ENCODE measurements at places on chromosomes 16 and 17.

DNA sequence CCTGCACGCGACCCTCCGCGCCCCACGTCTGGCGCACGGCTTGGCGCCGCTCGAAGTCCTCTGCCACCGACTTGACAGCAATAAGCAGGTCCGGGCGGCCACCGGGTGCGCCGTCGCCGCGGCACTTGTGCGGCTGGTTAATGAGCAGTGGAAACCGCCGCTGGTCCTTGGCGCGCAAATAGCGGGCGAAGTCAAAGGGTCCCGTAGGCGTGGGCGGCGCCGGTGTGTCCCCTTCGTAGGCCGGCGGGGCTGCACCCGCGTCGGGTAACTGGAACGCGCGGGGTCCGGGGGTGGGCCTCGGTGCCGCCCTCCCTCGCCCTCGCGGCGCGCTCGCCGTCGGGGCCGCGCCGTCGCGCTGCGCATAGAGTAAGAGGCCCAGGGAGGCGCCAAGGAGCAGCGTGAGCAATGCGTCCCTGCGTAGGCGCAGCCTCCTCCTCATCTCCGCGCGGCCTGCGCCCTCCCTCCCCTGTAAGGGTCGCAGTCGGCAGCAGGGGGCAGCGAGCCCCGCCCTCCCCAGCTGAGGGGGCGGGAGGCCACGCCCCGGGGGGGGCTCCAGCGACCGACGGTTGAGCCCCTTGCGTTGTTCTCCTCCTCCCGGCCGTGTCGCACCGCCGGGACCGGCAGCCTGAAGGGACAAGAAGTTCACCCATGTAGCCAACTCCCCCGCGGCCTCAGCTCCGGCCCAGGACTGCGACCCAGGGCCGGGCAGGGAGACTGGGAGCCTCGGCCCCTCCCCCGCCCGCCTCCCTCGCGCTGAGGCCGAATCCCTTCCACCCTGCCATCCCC lies 558 bp downstream of the B3GNT9 start:
- DNase-seq, result no peak

GRCh38 chr17:77107506-77108433 lies 33.0 kb upstream of the SEC14L1 start:
- DNase-seq, result no peak

GRCh38 chr17:47120521-47121095 lies 68.5 kb downstream of the CDC27 start:
- DNase-seq, result no peak

DNA sequence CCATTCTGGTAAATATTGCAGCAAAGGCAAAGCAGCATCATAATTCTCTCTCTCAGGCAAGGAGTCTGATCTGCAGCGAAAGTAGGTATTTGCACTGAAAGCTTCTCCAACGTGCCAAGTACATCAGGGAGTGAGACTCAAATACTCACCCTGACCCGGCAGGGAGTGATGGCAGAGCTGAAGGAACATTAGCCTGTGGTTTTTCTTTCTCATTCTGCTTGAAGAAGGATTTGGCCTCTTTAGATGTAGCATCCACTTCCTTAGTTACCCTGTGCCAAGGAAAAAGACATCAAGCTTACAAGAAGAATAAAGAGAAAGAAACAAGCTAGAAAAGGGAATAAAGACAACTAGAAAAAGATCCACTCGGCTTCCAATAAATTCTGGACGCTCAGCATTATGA lies 38.4 kb downstream of the CFDP1 start:
- DNase-seq, result no peak

DNA sequence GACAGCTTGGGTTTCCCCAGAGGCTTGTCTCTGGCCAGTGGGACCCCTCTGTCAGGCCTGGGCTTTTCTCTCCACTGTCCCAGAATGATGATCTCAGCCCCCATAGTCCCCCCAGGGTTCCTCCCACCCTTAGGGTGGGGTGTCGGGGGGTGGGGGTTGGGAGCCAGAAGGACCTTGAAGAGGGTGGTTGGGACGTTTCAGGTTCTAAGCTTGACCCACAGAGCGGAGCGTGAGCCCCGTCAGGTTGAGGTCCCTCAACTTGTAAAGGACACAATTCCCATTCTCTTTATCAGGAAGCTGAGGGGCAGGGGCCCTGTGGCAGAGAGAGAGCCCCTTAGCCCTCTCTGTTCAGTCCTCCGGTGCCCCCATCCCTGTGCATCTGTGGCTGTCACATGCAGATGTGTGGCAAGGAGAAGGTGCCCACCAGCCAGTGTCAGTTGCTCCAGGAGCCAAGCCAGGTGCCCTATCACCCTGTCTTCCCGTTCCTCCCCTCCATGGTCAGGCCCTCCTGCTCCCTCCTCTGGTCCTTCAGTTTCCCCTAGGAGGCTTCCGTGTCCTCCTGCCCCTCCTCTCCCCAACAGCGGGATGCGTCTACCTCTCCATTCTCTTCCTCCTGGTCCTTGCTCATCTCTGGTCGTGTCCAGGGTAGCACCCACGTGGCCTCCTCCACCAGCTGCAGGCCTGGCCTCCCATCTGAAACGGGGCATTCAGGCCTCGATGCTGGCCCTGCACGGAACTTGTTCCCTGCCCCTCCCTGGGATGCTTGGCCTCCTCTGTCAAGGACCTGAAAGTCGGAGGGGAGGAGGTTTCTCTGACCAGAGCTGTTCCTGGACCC lies 1.5 kb upstream of the NTN3 start:
- no peak for DNase-seq

GRCh38 chr16:83717308-83717707 lies 90.5 kb upstream of the HSBP1 start:
- DNase-seq, result no peak

- DNase-seq, result no peak
Measured at GRCh38 chr16:55179852-55180585, 144.0 kb upstream of the IRX6 start.

GRCh38 chr17:48013876-48014594 lies 23.6 kb downstream of the COPZ2 start:
- DNase-seq, result no peak

DNA sequence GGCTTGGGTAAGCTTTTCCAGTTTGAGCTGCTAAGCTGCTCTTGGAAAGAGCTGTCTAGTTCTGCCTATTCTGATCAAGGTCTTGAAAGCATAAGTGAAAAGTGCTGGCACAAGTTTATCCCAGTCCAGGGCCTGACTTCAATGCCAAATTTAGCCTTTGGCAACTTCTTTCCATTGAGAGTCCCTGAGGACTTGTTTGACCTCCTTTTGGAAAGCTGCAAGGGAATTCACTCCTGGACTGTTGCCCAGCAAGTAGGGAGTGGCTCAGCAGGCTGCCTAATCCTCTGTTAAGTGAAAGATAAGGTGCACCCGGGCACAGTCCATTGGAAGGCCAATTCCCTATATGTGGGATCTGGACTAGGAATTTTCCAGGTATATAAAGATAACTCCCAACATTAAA lies 16.0 kb upstream of the TANC2 start:
- DNase-seq, result peak; percentile 11

DNA sequence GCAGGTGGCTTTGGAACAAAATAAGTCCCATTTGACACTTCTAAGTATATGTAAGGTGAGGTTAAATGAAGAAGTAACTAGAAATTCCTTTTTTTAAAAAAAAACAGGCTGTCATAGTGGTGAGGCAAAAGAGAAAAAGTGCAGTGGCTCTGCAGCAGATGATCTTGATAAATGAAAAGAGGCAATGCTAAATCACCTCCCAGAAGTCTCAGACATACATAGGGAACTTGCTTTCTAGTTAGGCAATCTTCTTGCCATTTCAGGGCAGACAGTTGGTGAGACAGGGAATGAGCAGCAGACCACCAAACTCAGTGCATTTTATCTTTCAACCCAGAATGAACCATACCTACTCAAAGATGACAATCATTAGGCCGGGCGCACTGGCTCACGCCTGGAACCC lies 90.8 kb downstream of the MYO1D start:
- no peak for DNase-seq

- DNase-seq, result no peak
Measured at GRCh38 chr17:7707446-7707845, 2.4 kb downstream of the EFNB3 start.

DNA sequence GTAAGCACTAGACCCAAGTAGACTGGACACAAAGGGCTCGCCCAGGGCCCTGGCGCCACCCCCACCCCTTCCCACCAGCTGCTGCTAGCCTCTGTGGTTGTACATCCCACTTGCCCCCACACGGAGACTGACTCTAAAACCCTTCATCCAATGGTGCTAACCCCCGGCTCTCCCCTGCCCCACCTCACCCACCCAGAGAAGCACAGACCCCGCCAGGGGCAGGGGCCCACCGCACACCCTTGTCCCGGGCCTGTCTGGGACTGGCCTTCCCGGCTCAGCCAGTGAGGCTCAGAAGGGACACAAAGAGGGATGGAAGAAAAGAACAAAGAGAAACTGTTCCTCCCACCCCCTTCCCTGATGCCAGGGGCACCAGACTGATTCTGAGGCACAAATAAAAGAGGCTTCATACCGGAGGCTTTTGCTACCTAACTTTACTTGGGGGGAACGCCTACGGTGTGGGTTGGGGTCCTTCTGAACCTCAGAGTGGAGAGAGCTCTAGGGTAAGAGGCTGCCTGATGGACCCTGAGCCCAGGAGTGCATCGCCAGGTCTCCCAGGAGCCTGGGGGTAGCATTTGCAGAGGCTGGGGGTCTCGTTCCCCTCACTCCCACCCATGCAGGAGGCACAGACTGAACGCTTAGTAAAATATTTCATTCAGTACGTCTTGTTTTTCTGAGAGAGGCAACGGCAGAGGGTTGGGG lies 8.2 kb downstream of the CORO6 start:
- no peak for DNase-seq

DNA sequence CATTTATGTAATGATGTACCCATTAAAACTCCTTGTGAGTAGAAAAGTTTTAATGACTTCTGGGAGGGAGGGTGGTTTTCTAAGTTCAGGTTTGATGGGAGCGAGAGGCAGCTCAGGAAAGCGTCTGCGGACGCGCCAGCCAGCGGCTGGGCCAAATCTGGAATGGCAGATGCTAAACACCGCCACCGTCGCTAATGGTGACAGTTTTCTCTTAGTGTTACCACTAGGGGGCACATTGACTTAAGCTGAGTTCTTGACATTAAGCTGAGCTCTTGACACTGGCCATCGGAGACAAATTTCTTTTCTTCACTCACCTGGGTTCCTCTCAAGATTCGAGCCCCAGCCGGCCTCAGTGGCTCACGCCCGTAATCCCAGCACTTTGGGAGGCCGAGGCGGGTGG lies 6.7 kb downstream of the TRPV1 start:
- DNase-seq, result no peak

DNA sequence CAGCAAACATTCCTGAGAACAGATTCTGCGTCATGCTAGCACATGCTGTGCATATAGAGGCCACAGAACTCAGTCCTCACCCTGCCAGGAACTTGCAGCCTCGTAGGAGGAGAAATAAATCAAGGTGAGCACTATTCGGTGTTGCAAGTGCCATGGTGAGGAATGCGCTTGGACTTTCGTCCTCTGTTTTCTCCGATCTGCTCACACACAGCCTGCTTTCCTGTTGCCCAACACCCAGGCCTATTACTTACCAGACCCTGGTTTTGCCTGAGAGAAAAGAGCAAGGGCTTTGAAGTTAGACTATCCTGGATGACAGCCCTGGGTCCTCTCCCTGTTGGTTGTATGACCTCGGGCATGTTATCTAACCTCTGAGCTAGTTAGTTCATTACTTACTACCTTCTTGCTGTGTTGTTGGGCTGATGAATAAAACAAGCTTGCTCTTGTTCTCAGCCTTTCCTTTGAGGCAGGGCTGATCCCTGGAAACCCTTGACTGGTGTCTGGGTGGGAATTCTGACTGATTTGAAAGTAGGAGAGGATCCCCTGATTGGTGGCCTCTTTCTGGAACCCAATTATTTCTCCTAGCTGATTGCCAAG lies 2.9 kb downstream of the ACSF2 start:
- DNase-seq, result no peak

DNA sequence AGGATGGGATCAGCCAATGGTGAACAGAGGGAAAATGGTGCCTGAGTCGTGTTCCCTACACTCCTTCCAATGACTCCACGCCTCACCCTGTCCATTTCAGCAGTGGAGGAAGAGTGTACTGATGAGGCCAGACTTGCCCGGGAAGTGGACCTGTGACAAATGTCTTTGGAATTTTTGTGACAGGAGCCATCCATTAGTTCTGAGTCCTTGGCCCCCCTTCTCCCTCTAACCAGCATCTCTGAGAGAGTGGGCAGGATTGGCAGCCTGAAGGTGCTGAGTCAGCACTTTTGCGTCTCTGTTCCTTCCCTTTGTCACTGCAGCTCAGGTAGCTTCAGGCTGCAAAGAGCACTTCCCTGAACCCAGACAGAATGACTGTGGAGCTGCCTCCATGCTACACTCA lies 30.8 kb downstream of the BEAN1 start:
- DNase-seq, result no peak

- DNase-seq, result no peak
Measured at GRCh38 chr16:57643910-57644309, 15.5 kb downstream of the ADGRG1 start.

DNA sequence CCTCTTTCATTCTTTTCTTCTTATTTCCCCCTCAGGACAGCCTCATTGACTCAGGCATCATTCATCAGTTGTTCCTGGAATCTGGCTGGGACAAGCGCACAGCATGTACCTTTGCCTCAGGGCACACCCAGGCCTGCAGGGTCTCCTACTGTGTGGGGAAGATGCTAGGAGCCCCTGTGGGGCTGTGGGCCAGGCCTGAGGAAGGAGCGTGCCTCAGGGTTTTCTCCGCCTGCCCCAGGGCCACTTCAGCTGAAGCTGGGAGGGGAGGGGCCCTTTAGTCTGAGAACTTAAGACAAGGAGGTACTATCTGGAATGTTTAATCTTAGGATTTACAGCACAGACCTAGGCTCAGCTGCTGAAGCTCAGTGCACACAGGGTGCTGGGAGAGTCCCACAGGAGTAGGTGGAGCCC lies 7.9 kb downstream of the ELMO3 start:
- no peak for DNase-seq

GRCh38 chr16:29644338-29644857 lies 18.6 kb upstream of the SPN start:
- no peak for DNase-seq

GRCh38 chr17:77838748-77839697 lies 119.5 kb upstream of the TNRC6C start:
- no peak for DNase-seq

- DNase-seq, result no peak
Measured at GRCh38 chr17:58329810-58330537, 1.4 kb upstream of the TSPOAP1 start.

DNA sequence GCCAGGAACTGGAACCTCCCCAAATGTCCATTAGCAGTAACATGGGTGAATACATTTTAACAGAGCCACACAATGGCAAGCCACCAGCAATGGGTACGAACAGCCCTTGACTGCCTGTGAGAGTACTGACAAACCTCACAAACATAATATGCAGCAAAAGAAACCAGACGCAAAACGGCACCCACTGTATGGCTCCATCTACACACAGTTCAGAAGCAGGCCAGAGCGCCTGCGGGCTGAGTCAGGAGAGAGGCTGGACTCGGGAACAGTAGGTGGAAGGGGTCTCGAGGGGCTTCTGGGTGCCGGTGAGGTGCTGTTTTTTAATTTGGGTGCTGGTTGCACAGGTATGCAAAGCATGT lies 77.4 kb upstream of the TOB1 start:
- no peak for DNase-seq

DNA sequence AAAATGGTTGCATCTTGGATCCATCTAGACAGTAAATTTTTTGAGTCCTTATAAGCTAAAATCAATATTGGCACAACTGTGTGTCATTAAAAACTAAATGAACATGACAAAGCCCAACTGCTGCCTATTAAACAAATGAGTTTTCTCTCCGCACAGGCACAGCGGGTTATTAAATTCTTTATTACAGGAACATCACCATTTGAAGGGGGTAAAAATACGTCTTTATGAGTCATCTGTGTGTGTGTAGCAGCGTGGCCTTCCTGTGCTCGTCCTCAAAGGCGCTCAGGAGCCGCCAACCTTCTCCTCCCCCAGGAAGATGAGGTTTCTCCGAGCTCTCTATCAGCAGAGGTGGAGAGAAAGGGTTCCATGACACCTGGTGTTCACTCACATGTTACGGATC lies 62.6 kb upstream of the SDK2 start:
- no peak for DNase-seq

Data from thoracic aorta (tissue), 2 donors.